Sigmoid colon (tissue), 7 donors: ENCODE measurements at places on chromosomes 12 and 14. TPM values are rescaled to one million over a fixed set of nuclear protein-coding genes. Genes with fewer than 3 reads are reported as not detected.

DNA sequence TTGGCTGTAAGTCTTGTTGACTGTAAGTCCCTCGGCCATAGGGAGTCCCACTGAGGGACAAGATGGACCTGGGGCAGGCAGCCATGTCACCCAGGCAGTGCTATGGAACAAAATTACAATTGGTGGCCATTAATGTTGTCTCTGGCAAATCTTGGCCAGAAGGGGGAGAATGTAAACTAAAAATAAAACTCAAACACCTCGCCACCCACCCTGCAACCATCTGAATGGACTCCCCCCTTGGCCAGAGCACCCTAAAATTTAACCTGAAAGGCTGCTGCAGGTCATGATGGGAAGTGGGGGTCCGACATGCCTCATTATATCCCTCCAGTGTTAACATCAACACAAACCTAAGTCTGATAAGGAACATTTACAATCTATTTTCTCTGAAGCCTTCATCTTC lies 8.2 kb downstream of the SLC22A17 start:
- DNase-seq, result no peak

Gene TAS2R42
- total RNA-seq, result not detected

DNA sequence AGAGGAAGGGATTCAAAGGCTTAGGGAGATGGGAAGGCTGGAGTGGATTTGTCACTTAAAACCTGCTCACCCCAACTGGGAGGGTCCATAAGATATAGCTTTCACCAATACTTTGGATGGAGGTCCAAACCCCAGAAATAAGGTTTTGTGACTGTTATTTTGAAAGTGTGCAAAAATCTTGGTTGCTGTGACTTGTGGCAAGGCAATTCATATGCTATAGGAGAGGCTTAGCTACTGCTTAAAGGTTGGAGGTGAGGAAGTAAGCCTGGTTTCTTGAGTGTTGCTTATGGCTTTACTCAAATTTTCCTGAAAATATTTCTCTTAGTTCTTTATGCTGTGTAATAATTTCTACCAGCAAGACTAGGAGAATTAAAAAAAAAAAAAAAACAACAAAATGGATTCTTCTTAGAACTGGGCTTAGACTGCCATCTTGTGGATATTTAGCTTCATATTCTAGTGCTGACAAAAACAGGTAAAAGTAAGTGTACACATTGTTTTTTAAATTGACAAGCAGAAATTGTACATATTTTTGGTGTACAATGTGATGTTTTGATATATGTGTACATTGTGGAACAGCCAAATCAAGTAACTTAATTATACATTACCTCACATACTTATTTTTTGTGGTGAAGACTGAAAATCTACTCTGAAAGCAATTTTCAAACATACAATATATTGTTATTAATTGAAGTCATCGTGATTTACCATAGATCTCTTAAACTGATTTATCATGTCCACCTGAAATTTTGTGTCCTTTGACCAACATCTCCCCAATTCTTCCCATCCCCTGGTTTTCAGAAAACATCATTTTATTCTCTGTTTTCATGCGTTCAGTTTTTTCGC lies 23.0 kb downstream of the PDE6H start:
- DNase-seq, result no peak

DNA sequence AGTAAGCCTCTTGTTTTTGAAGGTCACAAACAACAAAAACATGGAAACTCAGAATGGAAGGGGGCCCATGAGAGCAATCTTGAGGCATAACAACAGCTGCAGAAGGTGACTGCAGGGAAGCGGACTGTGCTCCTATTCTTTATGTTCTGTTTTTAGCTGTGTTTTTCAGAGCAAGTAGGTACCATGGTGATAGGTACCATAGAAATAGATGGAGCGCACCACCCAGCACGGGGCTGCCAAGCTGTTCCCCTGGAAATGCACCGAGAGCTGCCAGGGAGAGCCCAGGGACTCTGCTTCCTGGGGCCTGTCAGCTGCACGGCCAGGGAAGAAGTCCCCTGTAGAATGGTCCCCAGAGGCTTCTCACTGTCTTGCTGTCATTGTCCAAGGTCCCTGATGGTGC lies 32.8 kb downstream of the DGLUCY start:
- DNase-seq, result no peak

GRCh38 chr12:15272376-15272775 lies 49.9 kb upstream of the PTPRO start:
- DNase-seq, result no peak

GRCh38 chr12:93447555-93448290 lies 6.0 kb upstream of the UBE2N start:
- no peak for DNase-seq
